ENCODE measurements at places on chromosomes 4 and X.

GRCh38 chrX:13587786-13588477 lies 18.5 kb downstream of the EGFL6 start:
- DNase-seq: no peak

DNA sequence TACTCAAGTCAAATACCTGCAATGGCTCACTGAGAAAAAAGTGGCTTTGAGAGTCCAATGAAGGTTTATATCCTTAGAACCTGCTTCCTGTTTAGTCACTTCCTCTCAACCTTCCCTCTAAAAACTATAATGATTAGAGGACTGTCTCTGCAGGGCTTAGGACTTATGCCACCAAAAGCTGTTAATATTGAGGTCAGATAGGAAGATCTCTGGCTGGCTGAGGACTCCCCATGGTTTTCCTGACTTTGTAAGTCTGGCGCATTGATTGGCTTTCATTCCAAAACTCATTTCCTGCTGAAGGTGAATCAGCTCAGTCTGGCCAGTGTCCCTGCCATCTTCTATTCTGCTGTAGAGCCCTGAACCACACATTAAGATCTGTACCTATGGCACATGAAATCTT lies 140.9 kb upstream of the ANK2 start:
- DNase-seq: no peak

DNA sequence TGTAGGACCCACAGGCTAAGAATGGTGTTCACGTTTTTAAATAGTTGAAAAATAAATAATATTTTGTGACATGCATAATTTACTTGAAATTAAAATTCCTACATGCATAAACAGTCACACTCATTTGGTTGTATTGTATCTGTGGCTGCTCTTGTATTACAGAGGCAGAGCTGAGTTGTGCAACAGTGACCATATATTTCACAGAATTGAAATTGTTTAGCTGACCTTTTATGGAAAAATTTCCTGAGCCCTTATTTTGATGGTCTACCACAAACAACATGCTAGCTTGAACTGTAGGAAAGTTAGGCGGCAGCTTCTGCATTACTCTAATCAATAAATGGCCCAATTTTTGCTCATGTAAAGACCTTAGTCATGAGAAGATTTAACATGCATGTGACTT lies 633.4 kb upstream of the AADAT start:
- DNase-seq: no peak

- no peak for DNase-seq
Observed at GRCh38 chrX:78946178-78946931, 1.2 kb downstream of the P2RY10 start.

DNA sequence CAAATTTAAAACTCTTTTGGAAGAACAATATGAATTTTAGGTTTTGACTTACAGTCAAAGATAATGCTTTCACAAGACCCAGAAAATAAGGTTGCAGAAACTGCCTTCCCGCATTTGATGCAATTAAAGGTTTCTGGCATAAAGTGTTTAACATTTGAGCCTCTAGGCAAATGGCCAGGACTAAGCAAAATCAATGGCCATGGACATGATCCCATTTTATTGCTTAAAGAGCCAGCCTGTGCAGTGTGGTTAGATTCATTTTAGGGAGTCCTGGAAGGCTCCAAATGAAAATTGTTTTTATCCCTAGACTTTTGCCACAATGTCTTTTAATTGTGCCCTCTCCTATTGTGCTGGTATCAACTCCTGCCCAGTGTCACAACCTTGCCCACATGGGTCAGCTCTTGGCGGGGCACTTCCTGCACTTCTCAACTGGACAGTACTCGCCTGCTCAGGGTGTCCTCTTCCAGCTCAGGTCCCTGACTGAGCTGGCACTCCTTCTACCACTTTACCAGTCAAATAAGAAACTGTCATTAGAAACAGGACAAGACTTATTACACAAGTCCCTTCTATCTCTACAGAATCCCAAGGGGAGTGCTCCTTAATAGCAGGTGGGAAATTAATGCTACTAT lies 208.4 kb upstream of the NPY2R start:
- no peak for DNase-seq

DNA sequence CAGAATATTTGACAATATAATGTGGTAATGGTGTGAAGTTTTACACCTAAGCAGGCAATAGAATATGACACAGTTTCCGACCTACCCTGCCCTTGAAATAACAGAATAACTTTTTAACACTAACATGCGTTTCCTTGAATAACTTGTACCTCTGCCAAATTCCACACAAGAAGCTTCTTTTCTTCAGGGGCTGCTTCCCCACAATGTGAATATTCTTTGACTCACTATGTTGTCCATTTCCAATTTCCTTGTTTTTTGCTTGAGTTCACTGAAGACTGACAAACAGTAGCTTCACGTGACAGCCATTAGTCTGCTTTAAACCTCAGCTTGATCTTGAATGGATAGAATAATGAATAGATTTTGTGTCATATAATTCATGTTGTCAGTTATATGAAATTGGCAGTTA lies 14.3 kb downstream of the SHROOM3 start:
- no peak for DNase-seq
